ENCODE measurements at places on chromosomes 2 and 18. TPM values are rescaled to one million over a fixed set of nuclear protein-coding genes. Genes with fewer than 3 reads are reported as not detected.

GRCh38 chr2:30628341-30628740, 178.9 kb downstream of the CAPN13 start:
- DNase-seq = no peak

HOXD1 gene
- polyA plus RNA-seq = not detected

ABCB11 gene
- polyA plus RNA-seq = 0.03 TPM

- no peak for DNase-seq
Measured at GRCh38 chr18:32906506-32907310, 133.9 kb upstream of the KLHL14 start.

- no peak for DNase-seq
Measured at GRCh38 chr2:230734247-230735175, 21.9 kb downstream of the CAB39 start.

PDCD1 gene
- not detected for polyA plus RNA-seq

GRCh38 chr2:200354833-200355751, 48.6 kb downstream of the SPATS2L start:
- no peak for DNase-seq

- DNase-seq = no peak
Measured at GRCh38 chr2:221245045-221245444, 327.1 kb downstream of the EPHA4 start.
